ENCODE measurements at places on chromosomes 12 and 14.
A peak's percentile ranks its signal among the peaks of the same experiment; 100 is the strongest.

- DNase-seq = no peak
These were observed 44.3 kb downstream of the SPRING1 start for GRCh38 chr12:116693286-116694227.

DNA sequence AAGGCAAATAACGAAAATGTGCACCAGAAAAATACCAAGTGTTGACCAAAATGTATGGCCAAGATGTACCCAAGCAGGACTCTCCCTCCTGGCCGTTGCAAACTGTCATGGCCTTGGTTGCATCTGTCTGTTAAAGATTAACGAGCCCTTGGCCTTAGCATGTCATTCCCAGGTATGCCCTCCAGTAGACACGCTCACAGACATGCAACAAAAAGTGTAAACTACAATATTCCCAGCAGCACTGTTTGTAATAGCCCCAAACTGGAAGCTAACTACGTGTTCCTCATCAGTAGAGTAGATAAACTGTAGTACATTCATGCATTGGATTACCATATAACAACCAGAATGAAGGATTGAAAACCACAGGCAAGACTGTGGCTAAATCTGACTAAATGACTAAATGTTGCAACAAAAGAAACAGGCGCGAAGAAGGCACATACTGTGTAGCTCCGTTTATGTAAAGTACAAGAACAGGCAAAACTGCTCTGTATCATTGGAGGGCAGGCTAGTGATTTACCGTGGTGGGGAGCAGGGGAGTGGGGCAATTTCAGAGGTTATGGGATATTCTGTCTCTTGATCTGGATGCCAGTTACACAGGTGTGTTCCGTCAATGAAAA, 232.8 kb upstream of the DIO3 start:
- no peak for DNase-seq

DNA sequence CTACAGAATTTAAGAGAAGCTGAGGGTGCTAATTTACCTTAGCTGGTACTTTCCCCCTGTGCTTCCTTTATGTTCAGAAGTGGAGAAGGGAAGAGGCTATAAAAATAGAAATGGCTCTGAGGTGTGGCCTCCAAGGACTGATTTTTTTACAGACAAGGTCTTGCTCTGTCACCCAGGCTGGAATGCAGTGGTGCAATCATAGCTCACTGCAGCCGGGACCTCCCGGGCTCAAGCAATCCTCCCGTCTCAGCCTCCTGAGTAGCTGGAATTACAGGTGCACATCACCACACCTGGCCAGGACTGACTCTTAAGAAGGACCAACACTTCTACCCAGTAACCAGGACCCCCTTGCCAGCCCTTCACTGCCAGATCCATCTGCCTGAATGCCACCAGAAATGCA, 23.9 kb upstream of the NAP1L1 start:
- DNase-seq = no peak

GRCh38 chr14:56552615-56553014, 27.0 kb upstream of the TMEM260 start:
- no peak for DNase-seq

DNA sequence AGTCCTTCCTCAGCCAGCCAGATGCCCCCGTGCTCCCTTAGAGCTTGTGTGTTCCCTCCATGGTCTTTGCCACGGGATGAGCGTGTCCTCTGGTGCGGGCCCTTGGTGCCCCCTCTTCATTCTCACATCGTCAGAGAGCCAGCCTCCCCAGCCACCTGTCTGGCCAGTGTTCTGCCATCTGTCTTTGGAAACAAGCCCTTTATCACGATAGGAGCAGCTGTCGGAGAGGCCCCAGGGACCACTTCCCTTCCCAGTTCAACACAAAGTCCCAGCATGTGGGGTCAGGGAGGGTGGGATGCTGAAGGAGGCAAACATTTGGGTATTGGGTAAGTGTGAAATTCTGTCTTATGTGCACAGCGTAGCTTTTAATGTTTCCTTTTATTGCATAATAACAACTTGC, 44.5 kb downstream of the DYNC1H1 start:
- no peak for DNase-seq

- no peak for DNase-seq
These were observed at the start of gene RDH16 for GRCh38 chr12:56957229-56958052. RDH16 (minus strand) TSS chr12:56957608; CDS start chr12:56957462, 146 bp downstream.

GRCh38 chr14:45298423-45299117, 45.6 kb upstream of the MIS18BP1 start:
- DNase-seq = no peak

DNA sequence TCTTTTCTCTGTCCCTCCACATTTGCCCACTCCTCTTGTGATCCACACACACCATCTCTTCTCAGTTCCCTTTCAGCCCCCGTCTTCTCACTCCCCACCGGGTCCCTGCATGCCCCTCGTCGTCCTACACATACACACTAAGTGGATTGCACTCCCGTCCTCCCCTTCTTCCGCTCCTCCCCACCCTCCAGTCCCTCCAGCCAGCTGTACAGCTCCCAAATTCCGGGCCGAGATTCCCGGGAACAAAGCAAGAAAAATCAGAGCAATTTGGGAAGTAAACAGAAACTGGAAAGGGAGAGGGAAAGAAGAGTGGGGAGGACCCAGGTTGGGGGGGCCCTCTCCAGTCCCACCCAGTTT, 282 bp upstream of the IGFBP6 start:
- DNase-seq = no peak

- DNase-seq = peak; percentile 4
These were observed 48.8 kb downstream of the SYNE2 start for GRCh38 chr14:63901434-63902085.

GRCh38 chr14:35341751-35342488, 49.7 kb downstream of the PSMA6 start:
- peak; percentile 46 for DNase-seq

DNA sequence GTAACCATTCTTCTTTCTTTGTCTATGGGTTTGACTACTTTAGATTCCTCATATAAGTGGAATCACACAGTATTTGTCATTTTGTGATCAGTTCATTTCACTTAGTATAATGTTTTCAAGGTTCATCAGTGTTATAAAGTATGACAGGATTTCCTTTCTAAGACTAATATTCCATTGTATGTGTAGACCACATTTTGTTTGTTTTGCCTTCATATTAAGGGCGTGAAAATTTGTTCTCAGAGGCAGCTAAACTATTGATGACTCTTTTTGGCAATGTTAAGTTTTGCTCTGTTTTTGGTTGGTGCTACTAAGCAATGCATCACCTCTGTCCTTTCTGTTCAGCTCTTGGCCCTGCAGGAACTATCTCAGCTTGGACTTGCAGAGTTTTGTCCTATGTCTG, 1.7 kb upstream of the KLRG1 start:
- DNase-seq = no peak

GRCh38 chr12:14225064-14225463, 140.4 kb upstream of the ATF7IP start:
- DNase-seq = no peak

- DNase-seq = no peak
These were observed 4.0 kb upstream of the KRT73 start for GRCh38 chr12:52622349-52622748.

- DNase-seq = no peak
These were observed 126.4 kb upstream of the FOXN3 start for GRCh38 chr14:89543425-89543790.

DNA sequence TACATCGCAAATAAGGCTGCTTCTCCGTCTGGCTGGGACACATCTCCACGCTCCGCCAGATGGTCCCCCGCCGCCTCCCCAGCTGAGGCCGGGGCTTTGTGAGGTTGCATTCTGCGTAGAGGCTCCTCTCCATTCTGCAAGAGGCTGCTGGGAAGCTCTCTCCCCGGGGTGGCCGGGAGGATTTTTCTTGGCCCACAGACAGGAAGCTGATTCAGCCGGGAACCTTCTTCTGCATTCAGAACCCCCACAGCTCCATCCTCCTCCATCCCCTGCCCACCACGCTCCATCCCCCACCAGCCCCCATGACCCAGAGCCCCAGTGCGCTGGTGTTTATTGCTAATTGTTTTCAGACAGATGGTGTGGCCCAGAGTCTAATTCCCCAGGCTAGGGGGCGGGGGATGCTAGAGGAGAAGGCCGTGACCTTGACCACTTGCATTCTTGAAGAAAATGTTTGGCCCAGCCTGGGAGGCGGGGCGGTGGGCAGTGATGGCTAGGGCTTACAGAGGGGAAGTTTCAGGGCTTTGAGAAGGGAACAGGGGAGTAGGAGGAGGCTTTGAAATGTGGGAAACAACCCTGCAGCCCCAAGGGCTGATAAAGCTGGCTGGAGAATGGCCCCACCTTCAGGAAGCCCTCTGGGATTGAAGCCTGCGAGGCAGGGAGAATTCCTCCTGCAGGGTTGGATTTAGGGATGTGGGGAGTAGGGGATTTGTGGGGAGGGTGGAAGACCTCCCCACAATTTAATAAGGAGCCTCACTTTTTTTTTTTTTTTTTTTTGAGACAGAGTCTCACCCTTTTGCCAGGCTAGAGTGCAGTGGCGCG, 88.5 kb upstream of the NCOR2 start:
- DNase-seq = peak; percentile 51

GRCh38 chr14:71240171-71240570, 332.9 kb downstream of the PCNX1 start:
- DNase-seq = no peak

- DNase-seq = peak; percentile 80
These were observed 52.2 kb downstream of the LRP6 start for GRCh38 chr12:12214635-12215131.

DNA sequence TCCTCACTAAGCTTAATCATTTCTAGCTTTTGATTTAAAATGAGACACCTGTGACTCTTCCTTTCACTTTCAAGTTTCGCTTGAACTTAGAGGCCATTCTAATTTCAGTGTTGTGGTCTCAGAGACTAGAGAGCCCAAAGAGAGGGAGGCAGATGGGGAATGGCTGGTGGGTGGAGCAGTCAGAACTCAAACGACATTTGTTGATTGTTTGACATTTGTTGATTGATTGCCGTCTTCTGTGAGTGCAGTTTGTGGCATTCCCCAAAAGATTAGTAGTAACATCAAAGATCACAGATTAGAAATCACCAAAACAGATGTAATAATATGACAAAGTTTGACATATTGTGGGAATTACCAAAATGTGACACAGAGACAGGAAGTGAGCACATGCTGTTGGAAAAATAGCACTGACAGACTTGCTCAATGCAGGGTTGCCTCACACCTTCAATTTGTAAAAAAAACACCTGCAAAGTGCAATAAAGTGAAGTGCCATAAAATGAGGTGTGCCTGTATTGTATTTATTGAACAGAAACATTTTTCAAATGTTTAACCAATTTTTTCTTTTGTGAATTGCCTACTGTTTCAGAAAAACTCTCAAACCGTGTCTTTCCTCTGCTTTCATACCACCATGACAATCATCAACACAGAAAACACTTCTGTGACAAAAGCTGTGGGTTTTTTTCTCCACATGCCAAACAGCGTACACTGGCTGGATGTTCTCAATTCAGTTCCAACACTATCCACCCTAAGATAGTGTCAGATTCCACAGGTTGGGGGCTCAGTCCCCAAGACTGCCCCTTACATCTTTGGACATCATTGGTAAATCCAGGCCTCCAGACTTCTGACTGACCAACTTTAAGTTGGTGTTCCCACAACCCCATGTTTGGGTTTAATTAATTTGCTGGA, 376.3 kb upstream of the RGS6 start:
- peak; percentile 70 for DNase-seq

- peak; percentile 30 for DNase-seq
These were observed 62.8 kb downstream of the HRK start for GRCh38 chr12:116818341-116818856.

DNA sequence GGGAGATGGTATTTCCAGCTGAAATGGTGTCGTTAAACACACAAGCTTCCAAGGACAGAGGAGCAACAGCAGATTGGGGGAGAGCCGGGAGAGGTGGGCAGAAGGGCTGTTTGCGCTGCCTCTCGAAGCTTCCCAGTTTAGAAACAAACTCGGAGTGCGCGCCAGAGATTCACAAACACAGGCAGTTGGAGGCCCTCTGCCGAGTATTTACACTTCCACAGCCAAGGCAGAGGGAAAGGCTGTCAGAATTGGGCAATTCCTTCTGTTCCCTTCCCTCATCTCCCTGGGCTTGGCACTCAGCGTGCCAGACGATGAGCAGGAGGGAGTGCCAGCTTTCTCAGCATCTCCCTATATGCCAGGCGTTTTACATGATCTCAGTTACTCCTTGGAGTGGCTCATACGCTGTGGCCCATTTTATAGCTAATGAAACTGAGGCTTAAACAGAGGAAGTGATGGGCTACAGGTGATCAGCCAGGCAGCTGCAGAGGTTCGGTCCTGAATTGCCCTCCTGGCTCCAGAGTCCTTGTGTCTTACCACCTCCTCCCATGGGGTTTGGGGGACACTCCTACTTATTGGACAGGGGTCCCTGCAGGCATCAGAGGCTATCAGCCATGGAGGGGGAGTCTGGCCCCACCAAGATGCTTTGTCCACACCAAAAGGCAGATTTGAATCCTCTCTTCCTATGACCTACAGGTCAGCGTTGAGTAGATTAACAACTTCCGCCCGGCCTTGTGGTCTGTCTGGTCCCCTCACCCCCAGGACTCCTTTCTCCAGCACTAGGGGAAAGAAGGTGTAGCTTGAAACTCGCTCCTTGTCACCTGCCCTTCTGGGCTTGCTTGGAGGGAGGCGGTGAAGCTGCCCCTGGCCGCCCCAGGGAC, 3.1 kb downstream of the FAM222A start:
- no peak for DNase-seq

DNA sequence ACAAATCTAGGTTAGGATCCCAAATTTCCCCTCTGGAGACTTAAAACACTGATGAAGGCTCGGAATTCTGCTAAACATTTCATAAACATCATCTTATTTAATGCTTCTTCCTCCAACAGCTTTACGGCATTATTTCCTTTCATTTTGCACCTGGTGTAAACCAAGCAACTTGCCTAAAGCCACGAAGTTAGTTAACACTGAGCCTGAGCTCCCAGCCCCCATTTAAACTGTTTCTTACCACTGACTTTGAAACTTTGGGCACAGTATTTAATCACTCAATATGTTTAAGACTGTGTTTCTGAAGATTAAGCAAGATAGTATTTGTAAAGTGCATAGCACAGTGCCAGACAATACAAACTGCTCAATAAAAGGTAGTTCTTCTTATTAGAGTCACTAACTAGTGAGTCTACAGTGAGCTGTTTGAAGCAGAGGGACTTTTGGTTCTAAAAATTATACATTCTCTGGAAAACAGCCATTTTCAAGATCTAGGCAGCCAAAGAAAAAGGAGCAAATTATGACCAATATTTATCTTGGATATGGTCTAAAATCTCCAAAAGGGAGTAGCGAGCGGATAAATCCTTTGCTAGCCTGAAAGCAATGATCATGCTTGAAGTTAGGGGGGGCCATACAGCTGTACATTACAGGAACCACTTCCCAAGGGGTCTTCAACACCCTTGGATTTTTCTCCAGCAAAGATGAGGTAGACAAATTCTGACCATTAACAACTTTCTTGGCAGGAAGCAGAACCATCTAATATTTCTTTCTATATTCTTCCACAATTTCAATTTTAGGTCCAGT, 4.0 kb downstream of the EGLN3 start:
- no peak for DNase-seq

Measured in bone marrow (tissue), 2 donors.